Thoracic aorta (tissue), 2 donors: ENCODE measurements at places on chromosomes 1 and 21.

DNA sequence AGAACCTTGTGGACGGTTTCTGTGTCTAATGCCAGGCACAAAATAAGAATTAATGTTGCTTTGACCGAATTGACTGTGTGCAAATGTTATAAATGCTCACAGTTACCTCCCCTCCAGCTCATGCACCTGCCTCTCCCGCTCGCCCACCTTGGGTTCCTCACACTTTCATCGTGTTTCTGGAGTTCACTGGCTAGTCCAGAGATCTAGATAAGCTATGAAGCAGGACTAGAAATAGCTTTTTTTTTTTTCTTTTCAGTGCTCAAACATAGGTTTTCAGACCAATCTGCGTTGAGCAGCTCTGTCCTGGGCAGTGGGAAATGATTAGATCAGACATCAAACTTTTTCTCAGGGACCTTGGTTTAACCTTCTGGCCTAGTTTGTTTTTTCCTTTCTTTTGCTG lies 11.1 kb downstream of the TENT5C start:
- peaks cover 8% of the 10 kb centered on the region for H3K4me1 ChIP-seq
- DNase-seq, result no peak
- H3K27ac ChIP-seq, result no peak overlapping the region
- H3K4me3 ChIP-seq, result no peak overlapping the region

DNA sequence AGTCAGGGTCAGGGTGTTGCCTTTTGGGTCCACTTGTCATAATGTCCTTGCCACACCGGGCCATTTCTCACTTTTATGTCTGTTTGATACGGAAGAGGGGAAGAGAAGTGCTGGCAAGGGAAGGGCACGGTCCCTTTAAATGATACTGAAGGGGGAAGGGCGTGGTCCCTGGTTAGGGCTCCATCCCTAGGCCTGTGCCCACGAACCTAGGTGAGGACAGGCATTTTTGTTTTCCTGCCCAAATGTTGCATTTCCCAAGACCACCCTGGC lies 25.2 kb downstream of the B3GALT5 start:
- H3K4me3 ChIP-seq, result no peak overlapping the region
- H3K4me1 ChIP-seq, result no peaks in the 10 kb centered on the region
- DNase-seq, result no peak
- H3K36me3 ChIP-seq, result no peaks in the 10 kb centered on the region

DNA sequence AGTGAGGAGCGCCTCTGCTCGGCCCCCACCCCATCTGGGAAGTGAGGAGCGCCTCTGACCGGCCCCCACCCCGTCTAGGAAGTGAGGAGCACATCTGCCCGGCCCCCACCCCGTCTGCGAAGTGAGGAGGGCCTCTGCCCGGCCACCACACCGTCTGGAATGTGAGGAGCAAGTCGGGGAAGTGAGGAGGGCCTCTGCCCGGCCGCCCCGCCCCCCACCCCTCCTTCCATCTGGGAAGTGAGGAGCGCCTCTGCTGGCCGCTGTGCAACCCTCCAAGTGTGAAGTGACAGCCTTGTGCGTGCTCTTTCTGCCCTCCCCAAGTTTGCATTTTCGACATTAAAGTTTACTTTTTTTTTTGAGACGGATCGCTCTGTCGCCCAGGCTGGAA lies 5.1 kb upstream of the ZZZ3 start:
- peaks cover 7% of the 10 kb centered on the region for H3K36me3 ChIP-seq
- no peak for DNase-seq
- H3K27ac ChIP-seq, result no peak overlapping the region
- peak overlapping the region; percentile 62 for H3K4me3 ChIP-seq
- peaks cover 15% of the 10 kb centered on the region for H3K4me1 ChIP-seq

DNA sequence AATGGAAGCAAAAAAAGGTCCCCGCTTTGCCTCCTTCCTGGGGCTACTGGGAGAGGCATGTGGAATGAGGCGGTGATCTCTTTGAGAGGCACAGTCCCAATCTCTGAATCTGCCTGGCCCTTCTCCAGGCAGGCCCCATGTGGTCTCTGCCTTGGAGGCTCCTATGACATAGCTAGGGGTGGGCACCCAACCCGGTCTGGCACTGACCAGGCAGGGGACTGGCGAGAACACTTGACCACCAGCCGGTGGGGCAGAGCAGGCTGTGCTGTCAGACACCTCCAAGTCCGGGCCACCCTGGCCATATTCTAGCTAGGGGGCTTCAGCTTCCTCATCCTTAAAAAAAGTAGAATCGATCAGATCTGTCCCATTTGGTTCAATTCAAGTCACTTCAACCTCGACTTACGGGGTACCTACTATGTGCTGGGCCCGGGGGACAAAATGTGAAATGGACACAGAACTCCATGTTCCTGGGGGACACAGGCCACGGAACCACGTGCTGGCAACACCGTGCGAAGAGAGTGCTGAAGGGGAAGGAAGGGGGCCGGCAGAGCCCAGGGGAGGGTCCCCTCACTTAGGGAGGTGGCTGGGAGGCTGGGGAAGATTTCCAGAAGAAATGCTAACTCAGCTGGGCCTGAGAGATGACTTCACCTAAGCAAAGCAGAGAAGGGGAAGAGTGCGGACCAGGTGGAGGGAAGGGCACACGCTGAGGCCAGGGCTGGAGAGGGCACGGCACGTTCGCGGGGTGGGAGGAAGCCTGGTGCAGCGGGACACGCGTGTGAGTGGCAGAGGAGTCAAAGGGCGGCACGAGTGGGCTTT lies 33.3 kb downstream of the HSPG2 start:
- no peaks in the 10 kb centered on the region for H3K27me3 ChIP-seq
- no peak for DNase-seq
- H3K27ac ChIP-seq, result peak overlapping the region; percentile 99
- H3K4me3 ChIP-seq, result no peak overlapping the region
- H3K4me1 ChIP-seq, result peaks cover 99% of the 10 kb centered on the region
- no peaks in the 10 kb centered on the region for H3K36me3 ChIP-seq

DNA sequence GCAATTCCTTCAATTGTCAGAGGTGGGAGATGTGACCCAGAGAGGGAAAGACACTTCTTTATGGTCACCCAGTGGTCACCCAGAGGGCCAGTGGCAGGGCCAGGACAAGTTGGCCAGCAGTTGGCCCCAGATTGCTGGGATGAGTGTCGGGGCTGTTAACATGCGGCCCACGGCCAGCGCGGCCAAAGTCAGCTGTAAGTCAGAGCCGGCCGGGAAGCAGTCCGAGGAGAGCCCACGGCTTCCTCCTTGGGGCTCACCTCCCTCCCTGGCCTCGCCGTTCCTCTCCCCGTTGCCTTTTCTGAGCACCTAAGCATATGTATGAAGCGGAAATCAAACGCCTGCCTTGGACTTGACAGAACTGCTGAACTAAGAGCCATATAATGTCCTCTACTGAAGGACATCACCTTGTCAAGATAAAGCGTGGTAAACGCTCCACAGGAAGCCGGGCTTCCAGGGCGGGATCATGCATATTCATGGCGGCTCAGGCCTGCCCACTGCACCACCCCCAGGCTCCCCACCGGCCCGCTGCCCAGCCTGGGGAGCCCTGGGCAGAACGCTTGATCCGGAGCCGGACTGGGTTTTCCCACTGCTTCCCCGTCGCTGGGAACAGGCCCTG lies 245.4 kb upstream of the POU3F1 start:
- H3K27me3 ChIP-seq, result no peaks in the 10 kb centered on the region
- H3K36me3 ChIP-seq, result no peaks in the 10 kb centered on the region
- no peaks in the 10 kb centered on the region for H3K4me1 ChIP-seq
- peak overlapping the region; percentile 52 for H3K4me3 ChIP-seq
- H3K27ac ChIP-seq, result no peak overlapping the region

- no peak overlapping the region for H3K27ac ChIP-seq
- H3K4me3 ChIP-seq, result no peak overlapping the region
- DNase-seq, result no peak
- H3K4me1 ChIP-seq, result peaks cover 5% of the 10 kb centered on the region
Observed at GRCh38 chr1:163271535-163271934, 50.2 kb upstream of the NUF2 start.

- H3K4me3 ChIP-seq, result no peak overlapping the region
- no peak for DNase-seq
- H3K27ac ChIP-seq, result no peak overlapping the region
- H3K36me3 ChIP-seq, result no peaks in the 10 kb centered on the region
- no peaks in the 10 kb centered on the region for H3K27me3 ChIP-seq
Observed at GRCh38 chr1:89351597-89352311, 12.1 kb upstream of the GBP6 start.

DNA sequence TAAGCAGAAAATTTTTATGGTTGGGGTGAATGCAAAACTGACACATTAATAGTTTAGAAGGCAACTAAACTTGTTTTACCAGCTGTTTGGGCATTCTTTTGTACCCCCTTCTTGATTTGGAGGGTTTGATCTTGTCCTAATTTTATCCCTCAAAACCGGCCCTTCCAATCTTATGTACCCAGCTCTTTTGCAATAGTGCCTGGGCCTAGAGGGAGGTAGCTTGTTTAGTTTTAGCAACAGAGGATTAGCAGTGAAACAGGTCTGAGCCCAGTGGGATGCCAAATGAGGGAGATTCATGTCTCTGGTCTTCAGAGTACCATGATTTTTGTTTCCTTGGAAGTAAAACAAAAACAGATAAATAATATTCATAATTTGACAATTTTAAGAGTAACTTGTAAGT lies 45.1 kb downstream of the CRP start:
- H3K27me3 ChIP-seq, result no peaks in the 10 kb centered on the region
- no peak overlapping the region for H3K4me3 ChIP-seq
- H3K4me1 ChIP-seq, result no peaks in the 10 kb centered on the region
- no peaks in the 10 kb centered on the region for H3K36me3 ChIP-seq
- H3K27ac ChIP-seq, result no peak overlapping the region

GRCh38 chr1:145887631-145888030 lies 2.0 kb upstream of the ANKRD35 start:
- no peak for DNase-seq
- peaks cover 23% of the 10 kb centered on the region for H3K4me1 ChIP-seq
- no peaks in the 10 kb centered on the region for H3K36me3 ChIP-seq
- H3K27me3 ChIP-seq, result no peaks in the 10 kb centered on the region

DNA sequence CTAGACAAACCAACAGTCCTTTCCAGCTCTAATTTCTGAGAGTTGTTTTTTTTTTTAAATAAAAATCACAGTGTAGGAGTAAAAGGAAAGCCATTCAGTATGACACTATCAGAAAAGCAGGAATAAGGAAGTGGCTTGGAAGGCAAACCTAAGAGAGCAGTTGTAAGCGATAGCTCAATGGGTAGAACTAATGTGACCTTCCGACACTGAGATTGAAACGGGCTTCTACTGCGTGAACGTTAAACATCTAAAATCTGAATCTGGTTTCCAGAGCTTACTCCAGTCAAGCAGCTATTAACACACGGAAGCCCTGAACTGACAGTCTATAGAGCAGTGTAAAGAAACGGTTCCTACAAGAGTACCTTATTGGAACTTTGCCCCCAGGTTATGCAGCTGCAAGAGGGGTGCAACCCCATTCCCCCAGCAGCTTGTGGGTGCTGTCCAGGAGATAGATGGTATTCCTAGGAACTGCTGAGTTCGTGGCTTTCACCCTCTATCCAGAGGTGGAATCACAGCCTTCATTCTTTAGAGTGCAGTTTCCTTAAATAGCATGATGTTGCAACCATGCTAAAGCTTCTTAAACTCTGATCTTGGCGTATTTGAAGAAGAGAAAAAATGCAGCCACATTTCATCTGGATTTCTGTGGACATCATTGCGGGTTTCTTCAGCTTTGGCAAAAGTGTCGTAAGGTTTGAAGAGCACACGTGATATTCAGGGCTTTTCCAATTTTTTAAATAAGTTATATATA lies 3.3 kb upstream of the IRF2BP2 start:
- no peaks in the 10 kb centered on the region for H3K36me3 ChIP-seq
- no peak for DNase-seq
- H3K4me1 ChIP-seq, result peaks cover 35% of the 10 kb centered on the region
- H3K27ac ChIP-seq, result peak overlapping the region; percentile 100

DNA sequence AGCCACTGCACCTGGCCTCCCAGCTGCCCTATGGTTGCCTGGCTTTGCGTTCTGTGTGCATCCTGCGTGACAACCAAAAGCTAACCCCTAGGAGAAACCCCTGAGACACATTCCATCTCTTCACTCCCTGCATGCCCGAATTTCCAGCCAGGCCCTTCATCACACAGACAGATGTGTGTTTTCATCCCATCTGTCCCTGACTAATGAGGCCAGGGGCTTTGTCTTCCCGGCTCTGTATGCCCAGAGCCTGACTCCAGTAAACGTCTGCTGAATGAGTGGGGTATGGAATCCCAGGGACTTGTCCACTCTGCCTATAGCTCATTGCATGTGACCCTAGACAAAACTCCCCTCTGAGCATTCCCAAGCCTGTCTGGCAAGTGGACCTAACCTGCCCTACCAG lies 9.6 kb downstream of the ESPN start:
- H3K36me3 ChIP-seq, result no peaks in the 10 kb centered on the region
- H3K4me1 ChIP-seq, result no peaks in the 10 kb centered on the region
- H3K27me3 ChIP-seq, result no peaks in the 10 kb centered on the region
- no peak overlapping the region for H3K27ac ChIP-seq
- H3K4me3 ChIP-seq, result no peak overlapping the region

GRCh38 chr1:1298861-1299685 lies 8.7 kb downstream of the ACAP3 start:
- no peak for DNase-seq
- H3K36me3 ChIP-seq, result no peaks in the 10 kb centered on the region

DNA sequence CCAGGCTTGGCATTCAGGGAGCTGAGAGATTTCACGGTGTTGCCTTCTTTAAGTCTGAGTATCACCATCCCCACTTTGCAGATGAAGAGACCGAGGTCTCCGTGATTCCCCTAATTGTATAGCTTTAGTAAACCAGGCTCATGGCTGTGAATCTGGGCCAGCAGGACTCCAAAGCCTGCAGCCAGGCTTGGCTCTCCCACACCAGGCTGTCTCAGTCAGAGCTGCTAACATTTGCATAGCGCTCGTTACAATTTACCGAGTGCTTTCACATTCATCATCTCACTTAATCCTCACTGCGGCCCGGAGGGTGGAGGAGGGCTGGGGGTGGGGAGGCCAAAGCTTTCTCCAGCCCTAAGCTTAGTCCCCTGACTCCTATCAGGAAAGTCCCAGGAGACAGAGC lies 11.7 kb downstream of the C1orf94 start:
- no peaks in the 10 kb centered on the region for H3K36me3 ChIP-seq
- H3K27me3 ChIP-seq, result no peaks in the 10 kb centered on the region
- no peak overlapping the region for H3K27ac ChIP-seq
- H3K4me1 ChIP-seq, result no peaks in the 10 kb centered on the region
- DNase-seq, result no peak
- H3K4me3 ChIP-seq, result no peak overlapping the region

GRCh38 chr21:15272591-15272990 lies 207.8 kb upstream of the NRIP1 start:
- H3K36me3 ChIP-seq, result no peaks in the 10 kb centered on the region
- no peak for DNase-seq
- H3K27me3 ChIP-seq, result no peaks in the 10 kb centered on the region
- H3K4me1 ChIP-seq, result no peaks in the 10 kb centered on the region

GRCh38 chr1:21064057-21064456 lies 112.6 kb downstream of the EIF4G3 start:
- no peak overlapping the region for H3K4me3 ChIP-seq
- no peak for DNase-seq
- H3K4me1 ChIP-seq, result peaks cover under 1% of the 10 kb centered on the region
- no peaks in the 10 kb centered on the region for H3K27me3 ChIP-seq
- no peak overlapping the region for H3K27ac ChIP-seq
- H3K36me3 ChIP-seq, result no peaks in the 10 kb centered on the region
